Stimulated activated CD4-positive, alpha-beta T cell treated with anti-CD3 and anti-CD28 coated beads, Interleukin-4, amount 100 ng/mL, for 1 hour (primary cell): ENCODE measurements at places on chromosomes 6 and 20.

GRCh38 chr20:36096435-36096834 lies 58.1 kb upstream of the EPB41L1 start:
- no peak for DNase-seq

GRCh38 chr6:144718431-144718830 lies 433.3 kb downstream of the UTRN start:
- no peak for DNase-seq

DNA sequence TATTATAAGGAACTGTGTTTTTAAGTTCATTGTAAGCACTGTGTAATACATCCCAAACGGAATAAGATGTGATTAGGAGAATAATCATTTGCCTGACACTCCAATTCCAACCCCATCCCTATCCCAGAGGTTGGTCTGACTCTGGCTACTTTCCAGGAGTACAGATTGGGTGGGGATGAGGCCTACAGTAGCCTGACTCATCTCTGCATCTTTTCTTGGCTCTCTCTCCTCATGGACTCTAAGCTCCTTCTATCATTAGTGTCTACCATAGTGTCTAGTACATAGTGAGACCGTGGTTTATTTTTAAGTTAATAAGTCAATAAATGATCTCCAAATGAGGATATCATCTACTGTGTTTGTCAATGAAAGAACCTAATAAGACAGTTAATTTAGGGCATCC lies 92.2 kb upstream of the CNKSR3 start:
- DNase-seq, result no peak

- DNase-seq, result no peak
Measured at GRCh38 chr6:87846434-87846833, 144.4 kb upstream of the AKIRIN2 start.

GRCh38 chr6:43782764-43783513 lies 12.9 kb downstream of the VEGFA start:
- no peak for DNase-seq

- DNase-seq, result no peak
Measured at GRCh38 chr6:25193460-25194171, 85.6 kb upstream of the CARMIL1 start.

DNA sequence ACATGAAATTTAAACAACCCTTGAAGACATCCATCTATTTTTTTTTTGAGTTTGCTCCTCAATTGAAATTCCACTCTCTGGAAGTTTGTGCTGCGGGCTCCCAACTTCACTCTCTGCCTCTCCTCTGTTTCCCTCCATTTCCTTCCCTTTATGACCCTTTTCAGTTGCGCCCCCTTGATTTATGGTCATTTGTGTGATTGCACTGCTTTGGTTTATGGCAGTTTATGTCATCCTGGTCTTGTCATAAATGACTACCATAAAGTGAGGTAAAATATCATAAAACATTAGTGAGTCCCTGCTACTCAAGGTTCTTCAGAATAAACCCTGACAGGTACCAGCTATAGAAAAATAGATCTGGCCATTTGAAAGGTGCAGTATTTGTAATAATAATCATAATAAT lies 348.3 kb upstream of the ZFP64 start:
- no peak for DNase-seq

- no peak for DNase-seq
Measured at GRCh38 chr20:16694161-16694560, 35.7 kb upstream of the SNRPB2 start.

GRCh38 chr20:36478137-36478905 lies 63.0 kb upstream of the MYL9 start:
- no peak for DNase-seq

DNA sequence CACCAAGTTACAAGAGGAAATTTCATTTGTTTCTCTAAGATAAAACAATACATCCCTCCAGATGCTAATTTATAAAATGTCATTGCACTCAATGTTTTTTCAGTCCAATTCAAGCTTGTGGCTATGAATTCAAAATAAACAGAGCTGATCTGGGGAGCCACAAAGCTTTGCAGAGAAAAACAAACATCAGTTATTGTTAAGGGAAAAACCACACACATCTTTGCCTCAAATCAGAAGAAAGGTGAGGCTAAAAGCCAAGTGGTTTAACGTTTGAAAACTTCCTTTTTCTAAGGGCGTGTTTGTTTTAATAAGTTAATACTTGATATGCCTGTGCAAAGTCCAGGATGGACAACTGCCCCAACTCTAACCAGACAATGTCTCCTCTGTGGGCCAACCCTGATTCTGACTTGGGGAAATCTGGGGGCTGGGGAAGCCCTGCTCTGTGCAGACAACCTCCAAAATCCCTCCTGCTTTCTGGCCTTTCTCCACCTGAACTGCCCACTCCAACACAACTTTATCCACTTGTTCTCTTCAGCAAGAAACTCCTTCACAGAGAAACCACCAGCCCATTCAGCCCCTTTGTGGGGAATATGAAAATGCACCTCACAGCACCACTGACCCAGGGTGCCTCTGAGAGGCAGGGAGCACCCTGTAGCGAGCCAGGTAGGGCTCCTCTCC lies 44.6 kb upstream of the NT5E start:
- no peak for DNase-seq

GRCh38 chr6:72703093-72703492 lies 81.2 kb downstream of the KCNQ5 start:
- DNase-seq, result no peak

GRCh38 chr20:23125625-23126191 lies 39.6 kb upstream of the CD93 start:
- no peak for DNase-seq

- no peak for DNase-seq
Measured at GRCh38 chr20:3383878-3384495, 23.5 kb downstream of the DNAAF9 start.

DNA sequence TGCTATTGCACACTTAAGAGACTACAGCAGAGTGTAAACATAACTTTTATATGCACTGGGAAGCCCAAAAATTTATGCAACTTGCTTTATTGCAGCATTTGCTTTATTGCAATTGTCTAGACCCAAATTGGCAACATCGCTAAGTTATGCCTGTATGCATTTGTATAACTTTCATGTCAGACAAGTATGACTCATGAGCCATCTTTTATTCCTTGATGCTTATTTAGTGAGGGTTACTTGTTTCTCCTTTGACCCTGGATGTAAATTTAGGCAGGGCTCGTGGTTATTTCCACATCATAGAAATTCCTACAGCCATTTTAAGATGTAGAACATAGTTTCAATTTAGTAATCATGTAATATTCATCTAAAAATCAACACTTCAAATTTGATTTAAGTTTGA lies 130.3 kb upstream of the LY86 start:
- DNase-seq, result no peak

DNA sequence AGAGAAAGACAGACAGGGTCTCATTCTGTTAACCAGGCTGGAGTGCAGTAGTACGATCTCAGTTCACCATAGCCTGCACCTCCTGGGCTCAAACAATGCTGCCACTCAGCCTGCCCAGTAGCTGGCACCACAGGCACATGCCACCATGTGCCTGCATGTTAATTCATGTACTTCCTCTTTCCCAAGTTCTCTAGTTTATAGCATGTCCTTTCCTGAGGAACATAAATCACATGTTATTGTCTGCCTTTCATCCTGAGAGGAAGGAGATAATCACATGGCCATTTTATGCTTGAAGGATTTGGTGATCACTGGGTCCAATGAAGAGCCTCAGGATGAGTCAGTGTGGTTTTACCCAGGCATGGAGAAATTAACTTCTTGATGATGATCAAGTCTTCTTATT lies 47.9 kb downstream of the COL11A2 start:
- no peak for DNase-seq

- no peak for DNase-seq
Measured at GRCh38 chr6:76217606-76218005, 145.1 kb upstream of the IMPG1 start.

GRCh38 chr6:82057846-82058554 lies 189.5 kb downstream of the IBTK start:
- no peak for DNase-seq

- no peak for DNase-seq
Measured at GRCh38 chr6:4415549-4415948, 280.2 kb upstream of the ECI2 start.

DNA sequence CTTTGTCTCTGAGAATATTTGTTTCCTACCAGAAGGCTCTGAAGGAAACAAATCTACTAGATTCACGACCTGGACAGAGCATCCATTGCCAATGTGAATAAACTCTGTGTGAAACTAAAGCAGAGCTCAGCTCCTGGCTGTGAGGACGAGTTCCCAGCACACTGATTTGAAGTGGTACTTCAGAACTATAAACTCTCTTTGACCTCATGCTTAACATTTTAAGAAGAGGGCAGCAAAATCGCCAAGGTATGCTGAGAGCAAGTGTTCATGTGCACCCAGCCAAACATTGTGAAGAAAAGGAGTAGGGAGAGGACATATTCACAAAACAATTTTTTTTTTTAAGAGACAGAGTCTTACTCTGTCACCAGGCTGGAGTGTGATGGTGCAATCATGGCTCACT lies 33.7 kb upstream of the ZNF133 start:
- DNase-seq, result no peak

DNA sequence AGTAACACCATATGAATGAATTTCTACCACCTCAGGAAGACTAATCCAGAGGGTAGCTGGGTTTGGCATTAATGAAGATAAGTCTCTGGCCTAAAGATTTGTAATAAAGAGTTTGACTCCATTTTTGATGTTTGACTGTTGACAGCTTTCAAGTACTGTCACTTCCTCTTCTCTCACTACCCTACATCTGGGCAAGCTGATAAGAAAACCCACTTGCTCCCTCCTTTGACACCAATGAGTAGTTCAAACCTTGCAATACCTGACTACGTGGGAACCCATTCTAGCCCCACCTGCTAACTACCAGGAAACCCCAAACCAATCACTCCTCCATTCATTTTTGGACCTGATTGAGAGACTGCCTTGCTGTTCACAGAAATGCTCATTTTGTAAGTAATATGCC lies 621.5 kb downstream of the TENT5A start:
- DNase-seq, result no peak

DNA sequence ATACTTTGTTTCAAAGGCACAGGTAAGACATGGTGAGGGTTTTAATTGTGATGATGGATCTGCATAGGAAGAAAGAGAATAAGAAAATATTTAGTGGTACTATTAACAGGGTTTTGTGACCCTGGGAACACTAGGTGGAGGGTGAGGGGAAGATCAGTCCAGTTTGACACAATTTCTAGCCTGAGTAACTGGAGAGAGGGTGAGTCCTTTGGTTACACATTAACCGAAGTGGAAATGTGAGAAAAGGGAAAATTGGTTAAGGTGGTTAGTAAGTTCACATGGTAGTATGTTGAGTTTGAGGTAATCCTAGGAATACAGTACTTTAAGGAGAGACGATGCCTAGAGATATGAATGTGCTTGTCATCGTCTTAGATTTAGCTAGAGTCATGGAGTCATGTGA lies 54.8 kb upstream of the POU3F2 start:
- no peak for DNase-seq

DNA sequence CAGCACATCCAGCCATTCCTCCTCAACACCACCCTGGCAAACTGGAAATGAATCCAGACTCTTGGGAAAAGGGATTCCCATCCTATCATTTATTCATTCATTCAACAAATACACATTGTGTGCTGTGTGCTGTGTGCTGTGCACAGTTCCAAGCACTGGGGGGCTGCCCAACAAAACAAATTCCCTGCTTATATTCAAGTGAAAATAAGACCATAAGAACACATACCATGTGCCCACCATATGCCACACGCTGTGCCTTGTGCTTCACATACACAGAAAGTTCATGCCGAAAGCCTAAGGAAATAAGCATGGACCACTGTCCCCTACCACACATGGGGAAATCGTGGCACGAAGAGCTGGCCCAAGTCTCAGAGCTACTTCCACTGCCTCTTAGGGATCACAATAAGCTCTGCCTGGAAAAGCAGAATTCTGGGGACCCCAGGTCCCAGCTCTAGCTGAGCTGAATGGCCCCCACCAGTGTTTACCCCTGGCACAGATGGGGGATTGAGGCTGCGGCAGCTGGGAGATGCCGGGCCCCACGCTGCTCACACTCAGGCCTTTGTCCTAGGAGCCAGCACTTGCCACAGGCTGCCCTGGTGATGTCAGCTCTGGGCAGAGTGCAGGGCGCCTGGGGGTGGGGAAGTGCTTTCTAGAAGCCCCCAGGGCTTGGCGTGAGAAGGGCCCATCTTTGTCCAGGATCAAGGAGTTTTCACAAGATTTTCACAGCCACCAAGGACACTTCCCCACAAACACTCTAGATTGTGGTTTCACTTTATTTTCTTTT lies 99.6 kb downstream of the PREX1 start:
- no peak for DNase-seq

DNA sequence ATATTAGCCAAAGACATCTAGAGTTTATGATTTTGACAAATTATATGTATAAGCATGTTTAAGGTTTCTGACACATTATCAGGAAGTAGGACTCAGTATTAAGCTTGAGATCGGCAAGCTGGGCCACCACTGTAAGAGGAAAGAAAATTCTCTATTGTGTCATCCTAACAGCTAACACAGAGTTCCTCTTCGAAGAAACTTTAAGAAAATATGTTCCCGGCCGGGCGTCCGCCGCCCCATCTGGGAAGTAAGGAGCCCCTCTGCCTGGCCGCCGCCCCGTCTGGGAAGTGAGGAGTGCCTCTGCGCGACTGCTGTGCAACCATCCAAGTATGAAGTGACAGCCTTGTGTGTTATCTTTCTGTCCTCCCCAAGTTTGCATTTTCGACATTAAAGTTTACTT lies 23.0 kb downstream of the USP49 start:
- no peak for DNase-seq

DNA sequence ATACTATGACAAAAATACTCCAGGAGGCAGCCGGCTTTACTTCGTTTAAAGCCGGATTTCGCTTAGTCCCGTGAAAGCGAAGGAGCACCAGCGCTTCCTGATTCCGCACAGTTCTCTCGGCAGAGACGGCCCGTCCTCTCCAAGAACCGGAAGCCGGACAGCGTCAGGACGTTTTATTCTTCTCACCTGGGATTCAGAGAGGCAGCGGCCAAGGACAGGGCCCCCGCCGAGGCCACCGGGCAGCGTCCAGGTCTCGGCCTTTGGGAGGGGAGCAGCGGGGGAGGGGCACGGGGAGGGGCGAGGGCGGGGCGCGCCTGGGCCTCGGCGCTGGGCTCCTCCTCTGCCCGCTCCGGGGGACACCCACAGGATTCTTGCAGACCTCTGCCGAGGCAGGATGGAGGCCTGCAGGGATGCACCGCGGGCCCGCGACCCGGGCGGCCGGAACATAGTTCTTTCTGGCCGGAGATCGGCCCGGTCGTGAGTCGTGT lies 2.8 kb upstream of the DIDO1 start:
- DNase-seq, result peak; percentile 62

GRCh38 chr20:34948030-34948429 lies 7.6 kb downstream of the GSS start:
- no peak for DNase-seq

GRCh38 chr20:37314617-37315016 lies 25.2 kb downstream of the MANBAL start:
- no peak for DNase-seq

DNA sequence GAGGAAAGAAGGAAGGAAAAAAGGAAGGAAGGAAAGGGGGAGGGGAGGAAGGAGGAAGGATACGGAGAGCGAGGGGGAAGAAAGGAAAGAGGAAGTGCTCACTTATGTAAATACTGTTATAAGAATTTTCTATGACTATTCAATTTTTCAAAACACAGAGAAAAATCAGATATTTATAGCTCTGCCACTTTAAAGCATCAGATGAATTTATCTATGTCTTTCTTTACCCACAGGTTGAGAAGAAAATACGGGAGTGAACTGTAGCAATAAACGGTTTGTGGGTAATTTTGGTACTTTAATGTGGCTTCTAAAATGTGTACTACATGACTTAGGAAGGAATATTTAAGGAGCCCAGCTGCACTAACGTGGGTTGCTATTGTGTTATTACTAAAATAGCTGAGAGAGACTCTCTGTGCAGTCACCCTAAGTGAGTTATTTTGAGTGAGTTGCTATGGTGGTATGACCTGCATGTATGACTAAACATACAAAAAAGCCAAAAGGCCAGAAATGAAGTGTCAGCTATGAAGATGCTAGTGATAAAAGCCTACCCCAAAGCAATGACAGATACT lies 225.5 kb downstream of the SOD2 start:
- no peak for DNase-seq
